ENCODE measurements at places on chromosomes 12 and 14.

GRCh38 chr12:84785281-84785680 lies 127.3 kb downstream of the SLC6A15 start:
- DNase-seq, result no peak

DNA sequence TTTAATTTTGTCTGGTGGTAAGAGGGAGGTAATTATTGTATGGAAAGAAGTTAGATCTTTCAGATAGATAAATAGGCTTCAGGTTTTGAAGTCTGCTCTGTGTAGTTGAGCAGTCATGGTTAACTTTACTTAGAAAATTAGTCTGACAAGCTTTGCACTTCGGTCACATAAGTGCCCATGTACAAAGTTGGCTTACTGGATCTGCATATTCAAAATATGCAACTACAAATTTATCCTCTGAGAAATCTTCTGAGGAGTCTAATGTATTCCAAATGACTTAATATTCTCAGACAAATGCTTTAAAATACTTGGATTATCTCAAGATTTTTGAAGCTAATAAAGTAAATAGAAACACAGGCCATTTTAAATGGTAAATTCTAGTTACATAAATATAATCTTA lies 61.2 kb downstream of the ETNK1 start:
- no peak for DNase-seq

DNA sequence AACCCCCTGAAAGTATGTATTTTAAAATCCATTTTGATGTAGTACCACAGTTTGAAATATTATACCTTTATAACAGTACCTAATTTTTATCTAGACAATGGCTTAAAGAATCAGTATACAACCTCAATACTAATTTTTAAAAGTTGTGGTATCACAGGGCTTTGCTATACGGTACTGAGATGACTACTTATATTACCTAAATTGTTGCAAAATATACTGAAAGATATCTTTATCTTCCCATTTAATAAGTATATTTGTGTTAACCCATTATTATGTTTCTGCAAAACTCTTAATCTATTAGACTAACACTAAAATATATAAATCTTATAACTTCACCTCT lies 67.1 kb downstream of the RALGAPA1 start:
- DNase-seq, result no peak

DNA sequence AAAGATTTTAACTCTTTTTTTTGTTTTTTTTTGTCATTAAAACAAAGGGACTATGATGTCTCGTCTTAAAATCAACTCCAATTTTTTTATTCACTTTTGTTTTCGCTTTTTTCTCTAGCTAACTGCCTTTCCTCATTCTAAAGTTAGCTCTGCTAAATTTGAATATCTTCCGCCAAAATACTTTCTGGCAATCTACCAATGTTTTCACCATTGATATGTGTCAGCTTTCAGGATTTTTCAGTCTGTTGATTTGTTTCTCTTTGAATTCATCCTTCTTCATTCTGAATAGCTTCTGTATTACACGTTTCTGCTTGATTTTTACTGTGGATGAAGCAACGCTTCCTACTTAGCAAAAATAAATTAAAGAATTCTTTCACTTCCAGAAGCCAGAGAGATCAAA lies 38.7 kb upstream of the NOVA1 start:
- DNase-seq, result no peak

DNA sequence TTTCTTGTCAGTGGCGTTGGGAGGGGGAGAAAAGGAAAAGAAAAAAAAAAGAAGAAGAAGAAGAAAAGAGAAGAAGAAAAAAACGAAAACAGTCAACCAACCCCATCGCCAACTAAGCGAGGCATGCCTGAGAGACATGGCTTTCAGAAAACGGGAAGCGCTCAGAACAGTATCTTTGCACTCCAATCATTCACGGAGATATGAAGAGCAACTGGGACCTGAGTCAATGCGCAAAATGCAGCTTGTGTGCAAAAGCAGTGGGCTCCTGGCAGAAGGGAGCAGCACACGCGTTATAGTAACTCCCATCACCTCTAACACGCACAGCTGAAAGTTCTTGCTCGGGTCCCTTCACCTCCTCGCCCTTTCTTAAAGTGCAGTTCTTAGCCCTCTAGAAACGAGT lies 1.9 kb downstream of the ASCL1 start:
- DNase-seq, result no peak

- no peak for DNase-seq
Measured at GRCh38 chr14:93114713-93115068, 1.0 kb downstream of the ITPK1 start.

DNA sequence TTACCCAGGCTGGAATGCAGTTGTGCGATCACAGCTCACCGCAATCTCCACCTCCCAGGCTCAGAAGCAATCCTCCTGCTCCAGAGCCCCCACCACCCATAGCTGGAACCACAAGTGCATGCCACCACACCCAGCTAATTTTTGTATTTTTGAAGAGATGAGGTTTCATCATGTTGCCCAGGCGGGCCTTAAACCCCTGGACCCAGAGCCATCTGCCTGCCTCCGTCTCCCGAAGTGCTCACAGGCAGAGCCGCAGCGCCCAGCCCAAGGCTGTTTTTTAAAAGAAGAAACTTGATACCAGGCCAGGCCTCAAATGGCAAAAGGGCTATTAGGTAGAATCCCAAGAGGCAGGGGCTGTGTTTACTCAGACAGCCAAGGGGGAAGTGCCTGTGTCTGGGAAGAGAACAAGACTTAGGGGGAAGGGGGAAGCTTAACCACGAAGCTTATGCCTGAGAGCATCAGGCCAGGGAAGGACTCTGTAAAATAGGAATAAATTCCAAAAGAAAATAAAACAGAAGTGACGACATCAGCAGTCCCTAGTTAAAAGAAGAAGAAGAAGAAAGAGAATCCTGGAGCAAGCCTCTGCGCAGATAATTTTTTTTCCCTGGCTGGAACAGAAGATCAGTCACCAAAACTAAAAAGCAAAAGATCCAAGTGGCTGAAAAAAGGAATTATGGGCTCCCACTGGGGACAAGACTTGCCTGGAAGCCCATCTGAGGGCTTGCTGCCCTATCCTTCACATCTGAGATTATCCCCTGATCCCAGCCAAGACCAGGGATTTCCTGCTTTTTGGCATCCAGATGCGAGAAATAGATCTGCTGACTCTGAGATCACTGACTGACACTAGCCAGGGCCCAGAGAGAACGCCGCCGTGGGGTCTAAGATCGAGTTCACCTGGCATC lies 170.5 kb downstream of the NDUFA12 start:
- DNase-seq, result no peak

DNA sequence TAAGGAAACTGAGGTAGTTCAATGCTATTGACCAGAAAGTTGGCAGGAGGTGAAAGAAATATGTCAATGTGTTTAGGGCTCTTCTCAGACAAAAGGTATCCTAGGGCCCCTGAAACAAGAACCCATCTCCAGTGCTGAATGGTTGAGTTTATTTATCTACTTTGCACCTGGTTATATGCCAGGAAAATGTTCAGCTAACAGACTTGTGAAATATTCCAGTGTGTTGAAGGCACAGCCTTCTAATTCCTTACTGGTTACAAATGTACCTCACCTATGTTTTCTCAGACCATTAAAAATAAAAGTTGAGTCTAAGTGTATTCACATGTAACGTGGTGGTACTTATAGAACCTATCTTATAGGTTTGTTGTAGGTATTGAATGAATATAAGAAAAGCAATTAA lies 511.7 kb upstream of the SEL1L start:
- no peak for DNase-seq

- no peak for DNase-seq
Measured at GRCh38 chr12:12428961-12429657, 72.2 kb downstream of the BORCS5 start.

DNA sequence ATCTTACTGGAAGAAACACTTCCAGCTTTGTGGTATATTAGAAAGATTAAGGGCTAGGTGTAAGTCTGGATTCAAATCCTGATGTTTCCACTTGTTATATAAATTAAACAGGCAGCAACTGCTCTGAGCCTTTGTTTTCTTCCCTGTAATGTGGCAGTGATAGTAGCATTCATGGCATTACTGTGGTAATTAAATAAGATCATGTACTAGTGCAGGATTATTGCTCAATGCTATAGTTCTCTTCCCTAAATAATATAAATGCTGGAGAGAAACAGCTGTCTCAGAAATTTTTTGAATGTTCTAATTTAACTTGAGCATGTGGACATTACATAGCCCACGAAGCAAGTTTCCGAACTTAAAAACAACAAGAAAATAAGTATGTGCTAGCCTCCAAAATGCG lies 5.4 kb downstream of the TMEM117 start:
- DNase-seq, result no peak

GRCh38 chr14:67570453-67570852 lies 29.6 kb downstream of the PIGH start:
- DNase-seq, result peak; percentile 90

- no peak for DNase-seq
Measured at GRCh38 chr14:53956427-53957201, at the start of gene BMP4. Gene BMP4, minus strand, starts transcription at chr14:53956825. Its CDS starts 4,603 bp downstream, at chr14:53952222.

DNA sequence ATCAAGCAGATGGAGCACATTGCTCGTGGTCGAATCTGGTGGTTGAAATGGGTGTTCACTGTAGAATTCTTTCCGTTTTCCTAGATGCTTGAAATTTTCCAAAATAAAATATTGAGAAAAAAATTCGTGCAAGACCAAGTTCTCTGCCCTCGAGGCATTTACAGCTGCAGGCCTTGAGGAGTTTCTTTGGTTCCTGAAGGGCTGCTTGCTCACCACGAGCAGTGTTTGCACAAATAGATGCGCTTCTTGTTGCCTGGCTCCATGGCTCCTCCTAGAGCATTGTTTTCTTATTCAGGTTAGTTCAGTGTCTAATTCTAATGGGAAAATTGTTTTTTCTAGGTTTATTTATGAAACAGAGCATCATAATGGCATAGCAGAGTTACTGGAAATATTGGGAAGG lies 74.5 kb upstream of the DYNC1H1 start:
- DNase-seq, result no peak

GRCh38 chr12:106973545-106973944 lies 13.4 kb downstream of the MTERF2 start:
- no peak for DNase-seq

- DNase-seq, result no peak
Measured at GRCh38 chr12:49939707-49940106, 10.8 kb upstream of the AQP2 start.

GRCh38 chr12:76398106-76398505 lies 49.9 kb upstream of the BBS10 start:
- no peak for DNase-seq

- DNase-seq, result no peak
Measured at GRCh38 chr12:106308121-106308520, 5.6 kb downstream of the TCP11L2 start.

DNA sequence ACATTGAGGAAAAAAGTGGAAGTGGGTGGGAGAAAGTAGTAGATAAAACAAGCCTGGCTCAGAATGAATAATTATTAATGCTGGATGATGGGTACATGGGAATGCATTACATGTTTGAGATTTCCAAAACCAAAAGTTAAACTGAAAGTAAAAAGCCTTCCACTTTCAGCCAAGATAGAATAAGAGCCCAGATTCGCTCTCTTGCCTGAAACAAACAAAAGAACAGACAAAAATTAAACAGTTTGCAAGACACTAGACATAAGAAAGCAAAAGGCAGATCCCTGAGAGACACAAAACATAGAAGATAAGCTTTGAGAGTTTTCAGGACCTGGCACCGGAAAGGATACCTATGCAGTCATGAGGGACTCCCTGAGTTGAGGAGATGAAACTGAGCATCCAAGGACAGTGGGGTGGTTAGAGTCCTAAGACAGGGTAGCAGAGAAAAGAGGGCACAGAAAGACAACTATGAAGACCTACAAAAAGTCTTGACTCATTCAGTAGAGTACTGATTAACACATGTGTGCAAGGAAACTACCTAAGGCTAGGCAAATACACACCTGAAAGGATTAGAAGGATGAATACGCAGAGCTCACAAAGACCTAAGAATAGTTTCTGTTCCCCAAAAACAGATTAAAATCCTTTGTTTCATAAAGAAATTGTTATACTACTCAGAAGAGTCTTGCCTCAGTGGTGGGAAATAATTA lies 54.1 kb downstream of the CEP83 start:
- no peak for DNase-seq

GRCh38 chr14:68624541-68625220 lies 168.2 kb downstream of the ZFP36L1 start:
- peak; percentile 60 for DNase-seq

DNA sequence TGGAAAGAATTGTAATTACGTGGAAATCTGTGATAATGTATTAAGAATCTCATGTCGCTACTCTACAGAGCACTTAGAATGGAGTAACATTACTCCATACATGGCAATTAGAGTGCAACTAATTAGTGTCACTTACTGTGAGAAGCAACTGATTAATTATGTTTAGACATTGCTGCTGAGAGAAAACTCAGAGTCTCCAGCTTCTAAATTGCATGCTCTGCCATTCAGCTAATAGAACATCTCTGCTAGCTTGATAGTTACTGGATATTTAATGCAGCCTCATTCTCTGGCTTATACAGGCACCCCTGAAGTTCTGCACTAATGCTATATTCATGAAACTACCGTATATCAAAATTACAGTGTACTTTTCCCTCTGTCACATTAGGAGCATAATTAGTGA lies 338.4 kb downstream of the ADAMTS20 start:
- no peak for DNase-seq

- no peak for DNase-seq
Measured at GRCh38 chr14:96201157-96201556, 3.5 kb upstream of the BDKRB2 start.
